Uterus (tissue), 4 donors: ENCODE measurements at places on chromosomes 16 and 17. TPM values are rescaled to one million over a fixed set of nuclear protein-coding genes. Genes with fewer than 3 reads are reported as not detected.

Gene GCGR
- total RNA-seq, result not detected

Gene INTS2
- 15.0 TPM for total RNA-seq

Gene CIITA
- total RNA-seq, result 48.3 TPM

Gene PRSS36
- total RNA-seq, result 0.48 TPM

Gene CPHXL2
- not detected for total RNA-seq

Gene DLX4
- total RNA-seq, result not detected

Gene CLEC10A
- total RNA-seq, result 1.5 TPM

Gene PPP1R27
- total RNA-seq, result not detected

Gene TNFRSF13B
- not detected for total RNA-seq

Gene HSPB9
- total RNA-seq, result not detected

Gene SPNS3
- total RNA-seq, result not detected

Gene B4GALNT2
- total RNA-seq, result not detected

Gene LYRM9
- 3.3 TPM for total RNA-seq

Gene BRIP1
- total RNA-seq, result 13.0 TPM

Gene CYBA
- 52.4 TPM for total RNA-seq

Gene TBC1D3K
- total RNA-seq, result not detected

Gene KRTAP1-5
- total RNA-seq, result not detected

Gene EARS2
- total RNA-seq, result 81.8 TPM

Gene SOCS1
- 6.4 TPM for total RNA-seq

Gene CA7
- not detected for total RNA-seq

Gene ALKBH5
- 66.5 TPM for total RNA-seq

Gene ABCA6
- 13.5 TPM for total RNA-seq

Gene PLK1
- 4.4 TPM for total RNA-seq

Gene G6PC1
- total RNA-seq, result not detected

Gene RGS9
- total RNA-seq, result 3.5 TPM

Gene TGFB1I1
- 135 TPM for total RNA-seq

Gene FAM83G
- 2.4 TPM for total RNA-seq

Gene PRAC1
- total RNA-seq, result not detected

Gene KRT40
- total RNA-seq, result 0.21 TPM

Gene PRR15L
- total RNA-seq, result 2.0 TPM

Gene COG1
- total RNA-seq, result 18.8 TPM

Gene VASN
- total RNA-seq, result 26.5 TPM

Gene ASIC2
- total RNA-seq, result not detected

Gene ZFPM1
- 6.9 TPM for total RNA-seq

Gene KRT13
- total RNA-seq, result 2.8 TPM

Gene ATP2A1
- total RNA-seq, result not detected

Gene ESRP2
- 5.3 TPM for total RNA-seq

Gene TLCD3A
- total RNA-seq, result not detected

Gene MSLN
- total RNA-seq, result 30.8 TPM

Gene SLC25A11
- 47.8 TPM for total RNA-seq

Gene DOC2A
- total RNA-seq, result 1.0 TPM

Gene RMI2
- total RNA-seq, result not detected

Gene TLCD2
- total RNA-seq, result 5.1 TPM

Gene SCGB1C2
- total RNA-seq, result not detected

Gene WNT3
- not detected for total RNA-seq

Gene CA10
- not detected for total RNA-seq

Gene TBC1D3L
- total RNA-seq, result 10.0 TPM

Gene HAS3
- total RNA-seq, result 2.6 TPM

Gene OR4D1
- total RNA-seq, result not detected

Gene TCAP
- not detected for total RNA-seq

Gene TBX21
- total RNA-seq, result not detected

Gene FGF11
- not detected for total RNA-seq
